ENCODE measurements at places on chromosomes 2 and 18.
A peak's percentile ranks its signal among the peaks of the same experiment; 100 is the strongest.

GRCh38 chr2:230935130-230935430 is 10.0 kb upstream of the GPR55 start:
- no peak for DNase-seq

DNA sequence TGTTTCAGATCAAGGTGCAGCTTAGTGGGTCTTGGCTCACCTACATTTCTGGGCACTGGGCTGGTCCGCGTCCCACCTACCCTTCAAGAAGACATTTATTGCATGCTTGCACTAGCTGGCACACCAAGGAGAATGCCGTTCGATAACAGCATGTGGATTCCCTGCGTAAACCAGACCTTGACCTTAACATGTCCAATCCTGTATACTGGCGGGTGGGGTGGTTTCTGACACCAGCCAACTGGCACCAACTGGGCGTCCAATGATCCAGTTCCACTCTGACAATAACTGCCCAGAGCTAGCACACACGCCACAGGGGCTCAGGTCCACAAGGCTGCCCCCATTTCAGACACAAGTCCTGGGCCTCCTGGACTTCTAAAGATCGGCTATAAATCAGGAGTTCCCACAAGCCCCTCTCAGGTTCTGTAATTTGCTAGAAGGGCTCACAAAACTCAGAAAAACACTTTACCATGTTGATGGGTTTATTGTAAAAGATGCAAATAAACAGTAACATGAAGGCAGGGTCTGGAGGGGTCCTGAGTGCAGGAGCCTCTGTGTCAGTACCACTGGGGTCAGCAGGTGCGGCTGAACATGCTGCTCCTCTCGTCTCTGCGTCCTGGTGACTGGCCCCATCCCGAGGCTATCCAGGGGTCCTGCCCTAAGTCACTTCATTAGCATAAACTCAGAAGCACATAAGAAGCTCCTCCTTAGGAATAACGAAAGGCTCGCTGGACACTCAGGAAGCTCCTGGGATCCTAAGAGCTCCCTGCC is 161.8 kb downstream of the HDAC4 start:
- no peak for DNase-seq

DNA sequence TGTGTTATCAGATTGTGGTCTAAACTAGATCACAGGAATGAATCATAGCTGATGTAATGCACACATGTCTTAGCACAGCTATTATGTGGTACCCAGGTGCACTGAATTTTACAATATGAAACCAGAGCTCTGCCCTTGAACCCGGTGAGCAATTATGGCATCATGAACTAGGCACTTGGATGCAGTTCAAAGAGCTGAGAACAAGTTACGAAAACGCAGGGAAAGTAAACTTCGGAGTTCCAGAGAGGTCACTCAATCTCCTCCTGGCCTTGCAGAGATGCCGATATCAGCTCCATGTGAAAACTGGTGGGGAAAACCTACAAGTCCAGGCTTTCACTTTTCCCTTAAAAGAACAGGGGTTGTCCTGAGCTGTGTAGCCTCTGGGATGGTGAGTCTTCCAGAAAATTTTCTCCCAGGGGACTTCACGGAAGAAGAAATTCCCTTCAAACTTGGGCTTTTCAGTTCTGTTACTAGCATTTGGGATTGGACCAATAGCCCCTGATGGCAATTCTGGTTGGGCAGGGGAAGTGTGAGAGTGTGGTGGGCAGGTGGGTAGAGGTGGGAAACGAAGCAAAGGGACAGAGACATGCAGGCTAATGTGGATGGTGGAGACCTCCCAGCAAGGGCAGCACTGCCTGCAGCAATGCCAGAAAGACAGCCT is 71.1 kb upstream of the SH3BP4 start:
- peak; percentile 52 for DNase-seq

DNA sequence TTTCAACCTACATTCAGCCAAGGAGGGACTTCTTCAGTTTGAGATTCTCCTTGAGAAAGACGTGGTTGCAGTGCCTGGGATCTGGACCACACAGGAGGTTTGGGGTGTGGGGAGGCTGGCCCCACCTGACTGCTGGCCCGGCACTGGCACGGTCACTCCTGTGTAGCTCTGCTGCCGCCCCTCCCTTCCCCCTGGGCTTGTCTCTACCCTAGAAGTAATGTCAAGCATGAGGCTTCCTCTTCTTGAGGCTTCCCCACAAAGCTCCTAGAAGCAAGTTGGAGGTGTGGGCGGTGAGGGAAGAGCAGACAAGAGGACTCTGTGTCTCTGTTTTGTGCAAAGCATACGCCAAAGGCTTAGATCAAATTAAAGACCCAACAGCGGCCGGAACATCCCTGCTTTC is 8.7 kb downstream of the KLHL29 start:
- no peak for DNase-seq

GRCh38 chr2:114108824-114109416 is 219.0 kb downstream of the ACTR3 start:
- DNase-seq = no peak

DNA sequence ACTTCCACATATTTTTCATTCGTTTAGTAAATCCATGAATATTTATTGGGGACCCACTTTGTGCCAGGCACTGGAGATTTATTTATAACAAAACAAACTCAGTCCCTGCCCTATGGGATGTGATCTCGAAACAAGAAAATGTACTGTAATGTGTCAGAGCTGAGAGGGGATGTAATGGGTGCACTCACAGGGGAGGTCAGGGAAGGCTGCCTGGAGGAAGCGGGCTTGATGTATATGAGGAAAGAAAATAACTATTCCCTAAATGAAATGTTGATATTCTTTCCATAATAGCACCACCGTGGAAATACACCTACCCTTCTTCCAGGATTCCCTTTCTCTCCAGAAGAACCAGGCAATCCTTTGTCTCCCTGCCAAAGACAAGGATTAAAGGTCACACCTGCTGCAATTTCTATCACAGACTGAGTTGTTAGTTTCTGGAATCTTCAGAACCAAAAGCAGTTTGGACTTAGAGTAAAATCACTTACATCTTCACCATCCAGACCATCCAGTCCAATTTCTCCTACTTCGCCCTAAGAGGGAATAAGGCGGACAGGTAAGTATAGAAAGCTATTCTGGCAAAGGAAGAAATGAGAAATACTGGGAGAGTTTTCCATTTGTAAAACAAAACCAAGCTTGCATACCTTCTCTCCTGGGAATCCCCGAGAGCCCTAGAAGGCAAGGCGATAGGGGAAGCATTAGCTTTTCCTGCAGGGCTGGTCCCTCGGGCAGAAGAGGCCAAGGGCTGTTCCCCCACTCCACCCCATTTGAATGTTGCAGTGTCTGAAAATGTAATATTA is 55.0 kb downstream of the COL6A3 start:
- DNase-seq = no peak

- DNase-seq = no peak
These were observed 124.7 kb downstream of the CABLES1 start for GRCh38 chr18:23259701-23260681.

- no peak for DNase-seq
These were observed 297.4 kb downstream of the SMAD2 start for GRCh38 chr18:47632970-47633635.

GRCh38 chr2:181058378-181059269 is 78.2 kb downstream of the UBE2E3 start:
- DNase-seq = no peak

- DNase-seq = no peak
These were observed 15.7 kb downstream of the NDUFV2 start for GRCh38 chr18:9117980-9118841.

- peak; percentile 28 for DNase-seq
These were observed 8.6 kb upstream of the MTCL1 start for GRCh38 chr18:8696749-8697211.

DNA sequence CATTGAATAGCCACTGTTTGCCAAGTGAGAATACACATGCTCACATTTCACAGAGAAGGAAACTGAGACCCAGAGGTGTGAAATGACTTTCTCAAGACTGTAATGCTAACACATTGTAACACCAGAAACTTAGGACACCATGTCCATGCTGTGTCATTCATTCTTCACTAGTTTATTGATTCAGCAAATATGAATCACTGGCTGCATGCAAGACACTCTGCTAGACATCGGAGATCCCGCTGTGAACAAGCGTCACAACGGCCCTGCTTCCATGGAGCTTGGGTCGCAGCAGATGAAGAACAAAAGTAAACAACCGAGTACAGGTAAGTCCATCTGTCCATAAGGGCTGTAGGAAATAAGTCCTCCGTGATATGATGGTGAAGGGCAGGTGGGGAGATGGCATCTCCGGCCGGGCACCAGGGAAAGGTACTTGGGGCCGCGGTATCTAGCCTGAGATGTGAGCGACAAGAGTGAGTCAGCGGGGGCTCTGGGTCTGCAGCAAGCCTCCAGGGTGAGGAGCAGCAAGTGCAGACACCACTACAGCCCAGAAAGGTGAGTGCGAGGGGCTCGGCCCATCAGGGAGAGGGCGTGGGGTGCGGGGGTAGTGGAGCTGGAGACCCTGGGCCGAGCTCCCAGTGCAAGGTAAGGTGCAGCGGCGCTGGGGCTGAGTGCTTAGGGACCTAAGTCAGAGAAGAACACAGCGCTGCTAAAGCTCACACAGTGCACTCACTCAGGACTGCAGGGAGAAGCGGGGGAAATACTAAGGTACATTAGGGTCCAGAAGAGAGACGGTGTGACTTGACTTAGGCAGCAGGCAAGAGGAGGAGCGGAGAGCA is 391.2 kb downstream of the FBXO15 start:
- no peak for DNase-seq

DNA sequence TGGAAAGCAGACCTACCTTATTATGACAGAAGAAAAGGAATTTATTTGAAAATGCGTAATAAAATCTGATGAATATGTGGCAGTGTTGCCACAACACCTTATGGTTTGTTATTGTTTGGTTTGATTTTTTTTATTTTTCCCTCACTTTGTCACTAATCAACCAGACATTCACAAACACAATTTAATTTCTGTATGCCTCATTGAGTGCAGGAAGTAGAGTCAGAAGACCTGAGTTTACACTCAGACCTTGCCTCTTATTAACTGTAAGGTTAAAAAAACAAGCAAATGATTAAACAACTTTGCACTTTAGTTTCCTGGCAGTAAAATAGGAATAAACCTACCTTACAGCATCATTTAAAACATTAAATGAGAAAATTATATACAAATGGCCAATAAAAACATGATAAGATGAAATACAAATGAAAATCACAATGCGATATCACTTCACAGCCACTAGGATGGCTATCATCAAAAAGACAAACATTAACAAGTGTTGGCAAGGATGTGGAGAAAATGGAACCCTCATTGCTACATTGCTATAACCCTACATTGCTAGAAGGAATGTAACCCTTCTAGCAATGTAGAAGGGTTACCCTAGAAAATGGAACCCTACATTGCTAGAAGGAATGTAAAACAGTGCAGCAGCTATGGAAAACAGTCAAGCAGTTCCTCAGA is 3.3 kb downstream of the SESTD1 start:
- no peak for DNase-seq

- peak; percentile 7 for DNase-seq
These were observed 28.4 kb downstream of the MCEE start for GRCh38 chr2:71101656-71102055.

Measured in T1000 (cell line).